MG63 (cell line): ENCODE measurements at places on chromosomes 7 and 10.

- no peak for DNase-seq
These were observed 17.4 kb upstream of the CBLL1 start for GRCh38 chr7:107726356-107727130.

GRCh38 chr10:18226336-18226735 lies 86.1 kb downstream of the CACNB2 start:
- no peak for DNase-seq

DNA sequence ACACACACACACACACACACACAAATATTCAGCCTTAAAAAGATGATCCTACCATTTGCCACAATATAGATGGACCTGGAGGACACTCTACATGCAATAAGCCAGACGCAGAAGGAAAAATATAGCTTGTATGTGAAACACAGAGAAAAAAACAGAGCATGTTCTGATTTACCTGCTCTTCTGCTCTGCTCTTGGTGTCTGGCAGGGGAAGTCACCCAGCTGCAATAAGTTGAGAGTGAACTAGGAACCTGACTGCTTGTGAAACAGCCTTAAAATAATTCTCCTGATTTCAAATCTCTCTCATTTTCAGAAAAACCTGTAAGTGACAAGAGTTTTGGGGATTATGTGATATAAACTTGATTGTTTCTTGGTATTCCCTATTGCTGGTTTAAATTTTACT lies 31.0 kb upstream of the KCND2 start:
- no peak for DNase-seq

GRCh38 chr7:388023-388960 lies 98.3 kb downstream of the FOXL3 start:
- DNase-seq = no peak

- DNase-seq = no peak
These were observed 2.0 kb upstream of the GIMAP4 start for GRCh38 chr7:150565239-150565638.

DNA sequence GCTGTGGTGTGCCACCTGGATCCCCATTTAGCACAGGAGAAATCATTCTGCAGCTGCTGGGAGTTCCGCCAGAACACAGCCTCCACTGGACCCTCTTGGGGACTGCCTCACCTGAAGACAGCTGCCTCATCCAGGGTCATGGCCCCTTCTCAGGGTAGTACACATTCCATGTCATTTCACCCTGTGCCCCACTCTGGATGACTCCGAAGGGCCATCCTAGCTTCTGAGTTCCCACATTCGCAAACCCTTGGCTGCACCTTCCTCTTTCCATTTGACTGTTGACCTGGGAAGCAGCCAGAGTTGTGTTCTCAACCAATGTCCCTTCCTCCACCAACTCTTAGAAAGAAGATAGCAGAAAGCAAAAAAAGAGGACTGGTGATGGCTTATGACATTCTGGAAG lies 125.6 kb upstream of the TBX20 start:
- DNase-seq = no peak

GRCh38 chr7:139181404-139181803 lies 49.6 kb upstream of the UBN2 start:
- no peak for DNase-seq

- DNase-seq = no peak
These were observed 182.1 kb downstream of the AUTS2 start for GRCh38 chr7:69780379-69780778.

- no peak for DNase-seq
These were observed 38.9 kb downstream of the CYP51A1 start for GRCh38 chr7:92095380-92095779.

- DNase-seq = no peak
These were observed 14.5 kb downstream of the ITPRIP start for GRCh38 chr10:104323760-104324201.

DNA sequence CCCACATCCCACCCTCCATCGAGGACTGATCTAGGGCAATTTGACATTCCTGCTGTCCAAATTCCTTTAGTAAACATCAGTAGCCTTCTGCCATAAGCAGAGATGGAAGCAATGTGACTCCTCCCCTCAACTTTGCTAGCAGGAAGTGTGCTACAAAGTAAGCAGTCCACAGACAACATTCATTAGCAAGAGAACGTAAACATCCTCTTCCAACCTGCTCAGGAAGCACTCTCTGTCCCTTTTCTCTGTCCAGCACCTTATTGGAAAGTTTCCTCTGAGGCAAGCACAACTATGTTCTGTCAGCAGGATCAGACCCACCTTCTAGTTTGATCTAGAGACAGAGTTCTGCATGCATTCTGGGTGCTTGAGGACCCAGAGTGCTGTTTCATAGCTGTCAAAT lies 48.1 kb upstream of the LRGUK start:
- no peak for DNase-seq

- DNase-seq = no peak
These were observed 503.0 kb downstream of the KIF20B start for GRCh38 chr10:90204131-90204955.

DNA sequence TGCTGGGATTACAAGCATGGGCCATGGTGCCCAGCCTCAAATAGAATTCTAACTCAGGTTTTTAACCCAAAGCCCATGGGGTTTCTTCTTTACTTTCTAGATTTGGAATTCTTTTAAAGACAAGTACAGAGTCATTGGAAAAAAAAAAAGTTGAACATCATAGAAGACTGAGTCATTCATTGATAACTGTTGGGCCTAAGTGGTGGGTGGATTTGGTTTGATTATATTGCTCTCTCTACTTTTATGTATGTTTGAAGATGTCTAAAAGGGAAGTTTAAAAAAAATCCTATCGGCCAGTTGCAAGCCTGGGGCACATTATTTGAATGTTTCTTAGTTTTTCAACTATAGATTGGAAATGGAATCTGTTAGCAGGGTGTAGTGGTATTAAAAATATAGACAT lies 49.7 kb downstream of the INPP5F start:
- no peak for DNase-seq

DNA sequence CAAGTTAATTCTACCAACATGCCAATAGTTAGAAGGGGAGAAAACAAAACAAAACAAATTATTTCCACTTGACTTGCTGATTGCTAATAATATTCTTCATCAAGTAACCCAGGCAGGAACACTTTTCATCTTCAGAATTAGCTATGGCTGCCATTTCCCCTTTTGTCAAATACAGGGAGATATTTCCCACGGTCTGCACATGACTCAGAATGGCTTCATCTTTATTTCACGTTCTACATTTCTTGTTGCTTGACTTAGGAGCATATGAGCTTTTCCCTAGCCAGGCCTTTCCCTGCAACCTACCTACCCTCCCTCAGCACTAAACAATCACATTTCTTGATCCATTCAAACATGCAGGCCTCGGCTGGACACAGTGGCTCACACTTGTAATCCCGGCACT lies 6.5 kb downstream of the CPVL start:
- DNase-seq = no peak

DNA sequence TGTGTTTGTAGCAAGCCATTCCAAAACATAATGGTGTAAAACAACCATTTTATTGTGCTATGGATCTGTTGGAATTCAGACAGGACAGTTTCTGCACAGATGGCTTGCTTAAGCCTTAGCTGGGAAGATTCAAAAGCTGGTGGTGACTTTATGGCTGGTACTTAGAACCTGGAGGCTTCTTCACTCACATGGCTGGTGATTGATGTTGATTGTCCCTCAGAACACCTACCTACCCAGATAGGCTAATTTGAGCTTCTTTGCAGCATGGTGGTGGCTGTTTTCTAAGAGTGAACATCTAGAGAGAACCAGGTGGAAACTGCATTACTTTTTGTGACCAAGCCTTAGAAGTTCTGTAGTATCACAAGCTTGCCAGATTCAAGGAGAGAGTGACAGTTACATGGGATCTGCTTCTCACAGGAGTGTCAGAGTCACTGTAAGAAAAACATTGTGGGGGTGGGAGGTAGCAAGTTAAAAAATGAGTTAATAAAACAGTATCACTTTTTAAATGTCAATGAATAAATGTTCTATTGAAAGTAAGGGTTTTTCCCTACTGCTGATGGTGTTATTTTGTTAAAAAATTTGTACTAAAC lies 7.1 kb downstream of the R3HCC1L start:
- no peak for DNase-seq

DNA sequence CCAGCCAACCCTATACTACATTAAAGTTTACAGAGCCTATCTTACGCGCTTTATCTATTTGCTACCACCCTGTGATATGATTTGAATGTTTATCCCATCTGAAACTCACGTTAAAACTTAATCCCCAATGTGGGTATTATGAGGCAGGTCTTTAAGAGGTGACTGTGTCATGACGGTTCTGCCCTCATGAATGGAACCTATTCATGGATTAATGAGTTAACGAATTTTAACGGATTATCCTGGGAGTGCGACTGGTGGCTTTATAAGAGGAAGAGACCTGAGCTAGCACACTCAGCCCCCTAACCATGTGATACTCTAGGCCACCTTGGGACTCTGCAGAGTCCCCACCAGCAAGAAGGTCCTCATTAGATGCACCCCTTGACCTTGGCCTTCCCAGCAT lies 37.8 kb downstream of the SRPK2 start:
- DNase-seq = no peak

DNA sequence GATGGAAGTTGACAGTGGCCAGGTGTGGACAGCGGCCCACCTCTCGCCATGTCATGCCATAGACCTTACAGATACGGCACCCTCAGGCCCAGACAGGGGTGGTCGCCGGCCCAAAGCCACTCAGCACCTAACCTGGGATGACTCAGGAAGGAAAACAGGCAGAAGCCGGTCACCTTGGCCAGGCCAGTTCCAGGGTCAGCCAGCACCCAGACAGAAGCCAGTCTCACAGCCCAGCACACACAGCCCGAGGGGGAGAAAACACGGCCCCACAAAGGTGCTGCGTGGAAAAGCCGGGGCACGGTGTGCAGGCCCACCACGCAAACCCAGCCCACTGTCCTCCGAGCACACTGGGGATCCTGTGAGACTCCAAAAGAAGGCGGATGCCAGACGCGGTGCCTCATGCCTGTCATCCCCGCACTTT lies 95.2 kb upstream of the DNAAF5 start:
- no peak for DNase-seq

DNA sequence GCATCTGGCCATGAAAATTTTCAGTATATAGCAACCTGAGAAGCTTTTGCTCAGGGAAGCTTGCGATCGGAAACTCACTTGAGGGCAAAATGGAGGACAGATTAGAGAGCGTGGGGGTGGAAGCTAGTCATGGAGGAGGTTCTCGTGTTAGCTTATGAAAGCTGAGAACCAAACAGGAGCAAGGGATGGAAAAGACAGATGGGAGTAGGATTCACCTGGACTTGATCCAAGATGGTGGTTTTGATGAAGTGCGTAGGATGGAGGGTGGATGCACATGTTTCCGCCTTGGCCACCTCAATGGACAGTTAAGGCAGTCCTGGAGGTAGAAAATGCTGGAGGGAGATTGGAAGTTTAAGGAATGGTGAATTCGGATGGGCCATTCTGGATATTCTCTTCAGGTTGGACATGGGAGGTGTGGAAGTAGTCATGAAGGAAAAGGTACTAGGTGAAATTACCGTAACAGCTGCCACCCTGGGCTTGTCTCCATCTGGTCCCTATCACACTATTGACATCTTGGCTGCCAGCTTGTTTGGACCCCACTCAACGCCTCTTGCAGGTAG lies 6.3 kb upstream of the C10orf95 start:
- DNase-seq = no peak

DNA sequence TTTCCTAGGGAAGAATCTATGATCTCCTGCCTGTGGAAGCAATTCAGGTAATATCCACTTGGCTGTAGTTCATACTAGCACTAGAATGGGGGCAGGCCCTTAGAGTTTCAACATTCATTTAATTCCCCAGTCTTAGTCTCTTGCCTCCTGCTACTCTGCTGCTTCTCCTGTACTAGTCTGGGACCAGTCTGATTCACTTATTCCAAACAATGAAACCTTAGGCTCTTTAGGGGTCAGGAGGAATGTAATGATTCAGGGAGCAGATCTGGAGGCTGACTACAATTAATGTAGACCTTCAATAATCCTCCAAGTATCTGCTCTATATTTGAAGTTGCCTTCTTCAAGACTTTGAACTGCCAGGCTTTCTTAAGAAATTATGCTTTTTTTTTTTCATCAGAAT lies 101.8 kb downstream of the GNAT3 start:
- DNase-seq = no peak

DNA sequence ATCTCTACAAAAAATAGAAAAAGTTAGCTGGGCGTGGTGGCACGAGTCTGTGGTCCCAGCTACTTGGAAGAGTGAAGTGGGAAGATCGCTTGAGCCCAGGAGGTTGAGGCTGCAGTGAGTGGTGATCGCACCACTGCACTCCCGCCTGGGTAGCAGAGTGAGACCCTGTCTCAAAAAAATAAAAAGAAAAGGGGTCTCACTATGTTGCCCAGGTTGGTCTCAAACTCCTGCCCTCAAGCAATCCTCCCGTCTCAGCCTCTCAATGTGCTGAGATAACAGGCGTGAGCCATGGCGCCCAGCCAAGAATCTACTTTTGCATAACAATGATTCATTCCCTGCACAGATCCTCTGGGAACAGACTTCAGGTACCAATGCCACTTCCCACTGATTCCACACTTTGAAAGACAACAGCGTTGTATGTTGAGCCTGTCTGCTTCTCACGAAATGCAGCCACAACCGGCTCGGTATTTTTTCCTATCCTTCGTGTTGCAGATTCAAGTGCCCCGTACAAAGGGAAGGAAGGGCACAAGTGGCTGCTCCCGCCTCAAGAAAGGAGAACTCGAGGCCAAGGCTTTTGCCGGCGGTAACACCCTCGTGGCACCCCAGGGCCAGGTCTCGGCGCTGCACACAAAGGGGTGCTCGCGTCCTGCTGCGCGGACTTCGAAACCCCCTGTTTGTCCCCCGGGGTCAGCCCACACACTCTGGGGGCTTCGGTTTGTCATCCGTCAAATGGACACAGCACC lies 745 bp downstream of the DAGLB start:
- DNase-seq = peak; percentile 85

GRCh38 chr10:18500576-18500975 lies 150.8 kb downstream of the NSUN6 start:
- no peak for DNase-seq

GRCh38 chr7:133330085-133330484 lies 77.2 kb downstream of the EXOC4 start:
- DNase-seq = no peak

DNA sequence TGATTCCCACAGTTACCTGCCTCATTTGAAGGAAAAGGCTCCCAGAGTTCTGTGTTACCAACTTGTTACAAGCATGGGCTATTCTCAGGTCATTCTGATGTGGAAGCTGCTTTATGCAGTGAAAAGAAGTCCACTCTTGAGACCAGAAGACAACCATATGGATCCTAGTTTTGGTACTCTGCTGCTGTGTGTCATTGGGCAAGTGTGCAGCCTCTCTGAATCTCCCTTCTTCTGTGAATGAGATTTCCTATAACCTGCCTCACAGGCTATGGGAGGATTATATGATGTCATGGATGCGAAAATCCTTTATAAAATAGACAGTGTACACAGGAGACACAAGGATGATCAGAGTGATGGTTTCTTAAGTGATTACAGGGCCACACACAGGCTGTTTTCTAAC lies 166.1 kb downstream of the ARID5B start:
- no peak for DNase-seq

GRCh38 chr7:17158261-17158660 lies 140.2 kb upstream of the AHR start:
- no peak for DNase-seq

DNA sequence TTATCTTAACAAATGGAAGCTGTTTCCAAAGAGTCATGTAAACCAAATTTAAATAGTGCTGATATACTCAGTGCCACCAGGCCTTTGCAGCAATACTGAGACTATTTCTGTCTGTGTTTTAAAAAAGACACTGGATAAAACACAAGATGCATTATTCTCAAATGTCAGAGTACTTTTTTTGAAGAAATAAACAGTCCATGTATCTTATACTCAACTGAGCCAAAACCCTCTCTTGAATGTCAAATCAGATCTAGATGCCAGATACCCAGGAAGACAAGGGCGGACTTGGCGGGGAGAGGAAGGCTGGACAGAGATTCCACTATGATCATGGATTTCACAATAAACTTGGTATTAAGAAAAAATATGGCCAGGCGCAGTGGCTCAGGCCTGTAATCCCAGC lies 127.6 kb downstream of the COBL start:
- DNase-seq = no peak
